IMR-90 (cell line): ENCODE measurements at places on chromosomes 6 and 20. TPM values are rescaled to one million over a fixed set of nuclear protein-coding genes. Genes with fewer than 3 reads are reported as not detected.

PLEKHG1 gene
- 0.28 and 0.36 TPM in 2 replicates for total RNA-seq

- no peak for DNase-seq
Observed at GRCh38 chr6:168648240-168649125, 207.5 kb downstream of the SMOC2 start.

GRCh38 chr6:159682295-159682694 lies 10.7 kb downstream of the SOD2 start:
- peak; percentile 74 for DNase-seq

LIN28B gene
- total RNA-seq, result not detected in 2 replicates

GRCh38 chr6:45445364-45445748 lies 67.6 kb upstream of the SUPT3H start:
- DNase-seq, result peak; percentile 35

GRCh38 chr6:7406743-7407142 lies 17.1 kb downstream of the RIOK1 start:
- DNase-seq, result peak; percentile 56

MOXD1 gene
- total RNA-seq, result 10.0 and 10.6 TPM in 2 replicates

DNA sequence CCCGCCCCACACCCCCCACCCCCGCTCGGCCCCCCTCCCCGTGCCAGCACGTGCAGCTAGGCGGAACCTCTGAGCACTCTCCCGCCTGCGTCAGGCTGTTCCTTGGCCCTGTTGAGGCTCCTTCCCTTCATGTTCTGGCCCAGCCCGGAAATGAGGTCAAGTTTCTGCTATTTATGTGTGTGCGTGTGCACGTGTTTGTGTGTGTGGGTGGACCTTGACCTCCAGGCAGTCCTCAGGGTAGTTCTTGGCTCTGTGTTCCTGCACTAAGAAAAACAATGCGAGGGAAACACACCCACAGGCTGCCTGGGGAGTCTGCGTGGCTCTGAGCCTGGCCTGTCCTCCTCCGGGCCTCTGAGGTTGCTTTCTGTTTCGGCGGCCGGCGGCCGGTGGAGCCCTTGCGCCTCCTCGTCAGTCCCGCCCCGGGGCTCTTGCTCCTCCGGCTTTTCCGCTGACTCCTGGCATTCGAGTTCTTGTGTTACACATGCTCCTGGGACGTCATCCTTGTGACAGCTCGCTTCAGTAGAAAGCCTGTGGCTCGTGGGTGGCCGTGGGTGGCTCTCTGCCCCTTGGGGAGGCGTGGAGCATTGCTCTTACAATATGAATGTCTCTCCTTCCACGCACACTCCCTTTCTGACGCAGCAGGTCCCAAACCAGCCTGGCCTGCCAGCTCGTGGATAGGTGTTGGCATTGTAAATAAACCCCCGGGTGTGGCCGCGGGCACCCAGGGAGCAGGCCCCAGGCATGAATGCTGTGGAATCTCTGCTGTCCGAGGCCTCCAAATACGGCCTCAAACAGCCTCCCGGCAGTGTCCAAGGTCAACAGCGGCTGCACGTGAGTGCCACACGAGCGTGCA lies 10.0 kb downstream of the SLCO4A1 start:
- peak; percentile 99 for DNase-seq

RAET1E gene
- total RNA-seq, result not detected in 2 replicates

DNA sequence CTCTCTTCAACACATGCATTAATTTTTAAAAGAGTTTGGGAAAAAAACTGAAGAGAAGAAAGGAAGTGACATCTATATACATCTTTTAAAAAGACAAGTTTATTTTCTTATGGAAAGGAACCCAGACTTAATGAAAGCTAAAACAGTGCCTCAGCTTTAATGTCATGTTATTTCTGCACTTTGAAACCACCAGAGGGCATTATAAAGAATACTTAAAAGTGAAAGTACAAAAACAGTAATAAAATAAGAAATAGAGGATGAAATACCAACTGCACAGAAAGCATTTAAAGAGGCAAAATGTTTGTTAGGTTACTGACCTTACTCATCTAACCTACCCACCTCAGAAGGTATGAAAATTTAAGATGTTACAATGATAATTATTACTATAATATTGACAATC lies 98.8 kb downstream of the HUS1B start:
- no peak for DNase-seq

OPRL1 gene
- total RNA-seq, result 0.28 and 0.36 TPM in 2 replicates

RPL7L1 gene
- 112 and 125 TPM in 2 replicates for total RNA-seq

EMILIN3 gene
- under 0.01 TPM in 2 replicates for total RNA-seq

DNA sequence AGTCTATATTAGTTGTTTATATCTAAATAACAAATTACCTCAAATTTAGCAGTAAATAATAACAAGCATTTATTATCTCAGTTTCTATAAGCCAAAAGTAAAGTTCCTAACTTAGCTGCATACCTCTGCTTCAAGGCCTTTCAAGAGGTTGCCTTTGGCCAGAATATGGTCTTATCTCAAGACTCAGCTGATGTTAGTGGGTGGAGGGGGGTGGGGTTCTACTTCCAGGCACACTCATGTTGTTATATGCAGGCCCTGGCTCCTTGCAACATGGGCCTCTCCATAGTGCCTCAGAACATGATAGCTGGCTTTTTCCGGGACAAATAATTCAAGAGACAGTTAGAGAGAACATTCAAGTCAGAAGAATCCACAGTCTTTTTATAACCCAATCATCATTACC lies 266.0 kb downstream of the ADGRB3 start:
- no peak for DNase-seq

DNA sequence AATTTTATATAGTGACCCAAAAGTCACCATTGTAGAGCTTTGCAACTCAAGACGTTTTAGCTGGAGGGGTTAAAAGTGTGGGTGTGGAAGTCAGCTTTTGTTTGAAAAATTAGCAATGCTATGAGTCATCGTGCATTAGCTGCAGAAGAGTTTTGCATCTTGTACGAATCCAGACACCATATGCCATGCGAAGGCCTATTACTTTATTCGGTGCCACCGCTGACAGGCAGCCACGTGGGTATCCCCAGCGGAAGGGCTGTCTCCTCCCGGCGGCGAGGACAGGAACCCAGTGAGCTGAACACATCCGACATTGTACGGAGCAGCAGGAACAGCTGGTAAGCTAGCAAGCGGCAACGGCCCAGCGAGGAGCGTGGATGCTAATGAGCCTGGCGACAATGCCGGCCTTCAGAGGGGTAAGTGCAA lies 84.4 kb downstream of the INSM1 start:
- DNase-seq, result peak; percentile 78

- peak; percentile 7 for DNase-seq
Observed at GRCh38 chr20:2907519-2907918, 34.2 kb downstream of the PTPRA start.

SLC32A1 gene
- not detected in 2 replicates for total RNA-seq

- DNase-seq, result no peak
Observed at GRCh38 chr20:57791966-57792365, 82.2 kb upstream of the PMEPA1 start.

- no peak for DNase-seq
Observed at GRCh38 chr20:62736026-62736406, 27.4 kb downstream of the NTSR1 start.

SNAP91 gene
- total RNA-seq, result not detected in 2 replicates

DNA sequence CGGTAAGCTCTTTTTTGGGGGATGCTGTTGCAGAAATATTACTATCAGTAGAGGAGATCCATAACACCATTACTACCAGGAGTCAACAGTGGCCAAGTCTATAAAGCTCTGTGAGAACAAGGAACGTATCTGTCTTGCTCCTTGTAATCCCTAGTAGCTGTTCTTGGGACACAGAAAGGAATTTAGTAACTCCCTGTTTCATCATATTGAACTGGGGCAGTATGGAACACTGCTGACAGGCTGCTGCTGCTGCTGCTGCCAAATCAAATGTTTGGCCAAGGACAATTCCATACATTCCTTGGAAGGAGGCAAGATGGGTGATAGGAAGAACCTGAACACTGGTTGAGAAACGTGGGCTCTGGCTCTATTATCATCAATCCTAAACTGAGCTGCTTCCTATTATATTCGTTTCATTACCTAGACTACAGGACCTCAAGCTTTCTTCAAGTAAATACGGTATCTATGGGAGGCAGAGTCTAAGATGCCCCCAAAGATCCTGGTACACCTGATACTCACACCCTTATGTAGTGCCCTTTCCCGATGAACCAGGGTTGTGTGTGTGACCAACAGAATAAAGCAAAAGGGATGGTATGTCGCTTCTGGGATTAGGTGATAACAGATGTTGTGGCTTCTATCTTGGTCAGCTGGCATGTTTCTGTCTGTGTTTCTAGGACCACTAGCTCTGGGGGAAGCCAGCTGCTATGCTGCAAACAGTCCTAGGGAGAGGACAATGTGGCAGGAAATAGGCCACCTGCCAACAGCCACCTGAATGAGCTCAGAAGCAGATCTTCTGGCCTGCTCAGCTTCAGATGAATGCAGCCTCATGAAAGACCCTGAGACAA lies 39.5 kb downstream of the ELOVL5 start:
- DNase-seq, result peak; percentile 65

DNA sequence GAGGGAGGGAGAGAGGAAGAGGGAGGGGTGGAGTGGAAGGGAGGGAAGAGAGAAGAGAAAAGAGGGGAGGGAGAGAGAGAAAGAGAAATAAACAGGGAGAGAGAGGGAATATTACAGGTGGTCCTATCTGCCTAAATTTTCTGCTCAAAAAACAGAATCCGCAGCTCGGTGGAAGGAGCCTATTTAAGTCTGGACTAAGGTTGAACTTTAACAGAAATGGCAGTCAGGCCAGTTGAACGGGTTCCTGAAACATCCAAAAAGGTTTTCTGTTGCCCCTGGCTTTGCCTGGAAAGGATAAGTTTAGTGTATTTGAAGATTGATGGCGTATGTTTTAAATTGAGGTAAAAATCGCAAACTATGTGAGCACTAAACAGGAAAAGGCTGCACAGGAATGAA lies 2.2 kb downstream of the TFAP2B start:
- DNase-seq, result no peak

FOXC1 gene
- 1.3 and 1.9 TPM in 2 replicates for total RNA-seq

BTBD9 gene
- 13.9 and 22.0 TPM in 2 replicates for total RNA-seq

BYSL gene
- 25.3 and 26.7 TPM in 2 replicates for total RNA-seq

DLK2 gene
- total RNA-seq, result 0.90 and 1.1 TPM in 2 replicates

WFDC12 gene
- not detected in 2 replicates for total RNA-seq

DNA sequence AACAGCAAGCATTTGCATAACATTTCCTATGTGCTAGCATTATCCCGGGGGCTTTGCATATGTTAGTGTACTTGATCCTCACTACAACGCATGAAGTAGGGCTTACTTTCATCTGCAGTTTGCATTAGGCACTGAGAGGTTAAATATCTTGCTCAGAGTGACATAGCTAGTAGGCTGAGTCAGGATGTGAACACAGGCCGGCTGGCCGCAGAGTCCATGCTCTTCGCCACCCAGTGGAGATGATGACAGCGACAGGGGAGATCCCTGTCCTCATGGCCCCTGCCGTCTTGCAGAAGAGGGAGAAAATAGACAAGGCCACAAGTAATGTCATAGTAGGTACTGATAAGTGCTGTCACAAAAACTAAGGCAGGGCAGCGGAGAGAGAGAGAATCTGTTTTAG lies 46.9 kb downstream of the LYRM4 start:
- peak; percentile 82 for DNase-seq

OR2B6 gene
- total RNA-seq, result not detected in 2 replicates

EPPIN gene
- not detected in 2 replicates for total RNA-seq

ATP9A gene
- 22.4 and 23.3 TPM in 2 replicates for total RNA-seq

DNA sequence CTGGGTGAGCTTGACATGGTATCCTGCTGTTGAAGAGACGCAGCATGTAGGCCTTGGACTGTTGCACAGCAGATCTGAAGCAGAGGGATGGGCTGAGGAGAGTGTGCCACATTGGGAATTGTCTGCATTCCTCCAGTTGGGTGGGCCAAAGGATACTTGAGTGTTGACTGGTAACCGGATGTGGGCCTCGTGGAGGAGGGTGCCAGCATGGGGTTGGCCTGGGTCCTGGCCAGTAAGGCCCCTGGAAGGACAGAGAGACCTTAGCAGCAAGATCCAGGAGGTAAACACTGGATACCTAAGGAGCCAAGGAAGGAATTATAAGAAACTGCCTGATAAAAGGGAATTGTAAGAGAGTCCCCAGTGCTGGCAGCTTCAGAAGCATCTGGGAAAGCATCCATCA lies 76.9 kb downstream of the FIG4 start:
- DNase-seq, result no peak

GRCh38 chr6:97656236-97656635 lies 373.2 kb upstream of the MMS22L start:
- DNase-seq, result no peak

DNA sequence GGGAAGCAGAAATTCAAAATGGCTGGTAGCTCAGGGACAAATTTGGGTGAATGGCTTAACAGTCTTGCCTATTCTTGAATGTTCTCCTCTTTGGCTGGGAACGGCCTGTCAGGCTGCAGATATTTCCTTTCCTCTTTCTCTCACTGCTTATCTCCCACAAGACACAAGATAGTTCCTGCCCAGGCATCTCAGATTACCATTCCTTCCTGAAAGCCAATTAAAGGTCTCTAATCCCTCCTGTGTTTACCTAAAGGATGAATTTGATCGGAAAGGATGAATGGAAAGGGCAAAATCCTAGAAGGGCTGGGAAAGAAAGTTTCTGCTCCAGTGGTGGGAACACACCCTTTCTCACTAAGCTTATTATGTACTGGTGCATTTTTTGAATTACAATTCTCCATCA lies 95.9 kb upstream of the JAG1 start:
- peak; percentile 39 for DNase-seq
